ENCODE measurements at places on chromosomes 5 and 9.
A peak's percentile ranks its signal among the peaks of the same experiment; 100 is the strongest.

- DNase-seq, result no peak
These were observed 2.1 kb upstream of the WNK2 start for GRCh38 chr9:93181672-93182435.

DNA sequence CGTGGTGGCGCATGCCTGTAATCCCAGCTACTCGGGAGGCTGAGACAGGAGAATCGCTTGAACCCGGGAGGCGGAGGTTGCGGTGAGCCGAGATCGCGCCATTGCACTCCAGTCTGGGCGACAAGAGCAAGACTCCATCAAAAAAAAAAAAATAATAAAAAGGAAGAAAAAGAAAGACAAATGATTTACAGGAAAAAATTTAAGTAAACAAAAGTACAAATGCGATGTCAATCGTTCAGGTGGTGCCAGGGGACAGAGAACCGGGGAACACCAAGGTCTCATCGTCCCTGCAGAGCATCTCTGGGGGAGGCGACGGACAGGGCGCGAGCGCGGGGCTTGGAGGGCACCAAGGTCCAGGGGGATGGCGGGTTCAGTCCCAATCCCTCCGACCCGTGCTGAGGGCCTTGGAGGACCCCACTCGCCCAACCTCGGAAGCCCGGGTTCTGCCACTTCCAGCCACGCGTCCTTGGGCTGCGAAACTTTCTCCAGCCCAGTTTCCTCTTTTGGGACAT, 607 bp upstream of the HNRNPAB start:
- no peak for DNase-seq

- no peak for DNase-seq
These were observed 480.2 kb downstream of the CAAP1 start for GRCh38 chr9:26412446-26412845.

- DNase-seq, result no peak
These were observed 2.6 kb downstream of the PDLIM4 start for GRCh38 chr5:132260051-132260450.

DNA sequence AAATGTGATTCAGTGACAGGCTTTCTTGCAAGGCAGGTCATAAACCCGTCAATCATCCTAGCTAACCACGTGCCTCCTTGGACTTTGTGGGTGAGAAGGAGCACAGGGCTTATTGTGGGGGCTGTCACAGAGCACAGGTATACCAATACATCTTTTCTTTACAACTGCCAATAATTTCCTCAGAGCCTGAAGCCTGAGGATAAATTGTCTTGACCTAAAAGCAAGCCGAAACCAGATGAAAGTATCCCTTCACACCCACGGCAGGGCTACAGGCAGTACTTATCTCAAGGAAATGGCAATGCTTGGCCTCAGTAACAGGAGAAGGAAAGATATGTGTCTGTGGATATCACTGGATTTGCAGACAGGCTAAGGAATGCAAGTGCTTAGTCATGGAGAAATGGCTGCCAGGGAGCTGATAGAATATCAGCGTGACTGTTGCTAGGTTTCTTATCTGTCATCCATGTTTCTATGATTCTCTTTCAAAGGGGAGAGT, 90.3 kb upstream of the ZNF366 start:
- DNase-seq, result no peak

GRCh38 chr5:151223447-151224264, at the start of gene CCDC69:
Gene CCDC69 (minus strand): TSS chr5:151224092. CDS start chr5:151223970, 122 bp downstream.
- peak; percentile 30 for DNase-seq

GRCh38 chr5:172377438-172377837, 76.9 kb downstream of the SH3PXD2B start:
- DNase-seq, result no peak

DNA sequence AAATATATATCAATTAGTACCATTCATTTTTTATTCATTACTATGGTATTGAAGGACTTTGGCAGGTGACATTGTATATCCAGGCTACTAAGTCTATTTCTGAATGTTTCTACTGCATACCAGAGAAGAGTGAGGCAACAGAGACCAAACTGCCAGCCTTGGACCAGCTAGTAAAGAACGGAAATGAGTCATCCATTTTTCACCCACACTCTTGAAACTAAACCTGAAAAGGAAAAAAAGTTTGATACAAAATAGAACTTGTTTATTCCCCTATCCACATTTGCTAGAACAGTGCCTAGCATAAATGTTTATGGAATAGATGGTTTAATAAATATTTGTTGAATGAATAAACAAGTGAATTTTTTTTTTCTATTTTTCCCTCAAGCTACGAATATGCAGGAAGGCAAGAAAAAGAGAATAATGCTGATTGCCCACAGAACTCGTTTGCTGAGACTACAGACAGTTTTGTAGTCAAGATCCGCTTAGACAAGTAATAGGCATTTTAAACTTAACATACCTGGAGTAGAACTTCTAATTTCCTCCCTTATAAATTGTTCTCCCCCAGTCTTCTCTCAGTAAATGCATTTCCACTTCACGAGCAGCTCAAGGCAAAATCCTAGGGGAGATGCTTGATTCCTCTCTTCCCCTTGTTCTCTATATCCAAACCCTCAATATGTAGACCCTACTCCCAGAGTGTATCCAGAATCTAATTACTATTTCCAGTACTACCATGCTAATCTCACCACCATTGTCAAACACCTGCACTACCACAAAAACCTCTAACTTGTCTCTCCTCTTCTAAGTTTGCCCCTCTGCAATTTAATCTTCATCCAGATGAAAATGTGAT, 146.2 kb upstream of the RASA1 start:
- DNase-seq, result no peak

GRCh38 chr5:31443572-31443971, 88.3 kb downstream of the DROSHA start:
- no peak for DNase-seq

- DNase-seq, result no peak
These were observed 45.2 kb upstream of the SHOC1 start for GRCh38 chr9:111839987-111840386.

DNA sequence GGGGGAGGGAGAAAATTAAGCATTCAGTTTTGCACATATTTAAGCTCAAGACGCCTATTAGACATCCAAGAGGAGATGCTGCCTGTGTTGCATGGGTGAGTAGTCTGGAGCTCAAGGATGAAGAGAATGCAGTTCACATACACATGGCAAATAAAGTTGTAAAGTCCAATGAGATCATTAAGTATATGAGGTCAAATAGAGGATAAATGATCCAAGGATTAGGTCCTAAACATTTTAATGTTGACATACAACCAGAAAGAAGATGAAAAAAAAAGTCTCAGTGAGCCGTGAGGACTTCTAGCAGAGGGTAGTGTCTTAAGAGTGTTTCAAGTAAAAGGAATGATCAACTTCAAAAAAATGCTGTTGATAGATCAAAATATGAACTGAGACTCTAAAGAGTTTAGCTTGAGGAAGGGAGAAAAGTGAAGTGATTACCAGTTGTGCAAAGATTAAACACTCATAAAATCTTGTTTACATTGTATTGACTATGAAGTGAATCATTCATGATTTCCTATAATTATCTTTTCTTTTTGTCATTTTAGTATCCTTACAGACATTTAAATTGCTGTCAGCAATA, 251.8 kb downstream of the ZNF608 start:
- DNase-seq, result no peak

Data from NCI-H2029 (cell line).